ENCODE measurements at places on chromosomes 2 and 18. TPM values are rescaled to one million over a fixed set of nuclear protein-coding genes. Genes with fewer than 3 reads are reported as not detected.

DNA sequence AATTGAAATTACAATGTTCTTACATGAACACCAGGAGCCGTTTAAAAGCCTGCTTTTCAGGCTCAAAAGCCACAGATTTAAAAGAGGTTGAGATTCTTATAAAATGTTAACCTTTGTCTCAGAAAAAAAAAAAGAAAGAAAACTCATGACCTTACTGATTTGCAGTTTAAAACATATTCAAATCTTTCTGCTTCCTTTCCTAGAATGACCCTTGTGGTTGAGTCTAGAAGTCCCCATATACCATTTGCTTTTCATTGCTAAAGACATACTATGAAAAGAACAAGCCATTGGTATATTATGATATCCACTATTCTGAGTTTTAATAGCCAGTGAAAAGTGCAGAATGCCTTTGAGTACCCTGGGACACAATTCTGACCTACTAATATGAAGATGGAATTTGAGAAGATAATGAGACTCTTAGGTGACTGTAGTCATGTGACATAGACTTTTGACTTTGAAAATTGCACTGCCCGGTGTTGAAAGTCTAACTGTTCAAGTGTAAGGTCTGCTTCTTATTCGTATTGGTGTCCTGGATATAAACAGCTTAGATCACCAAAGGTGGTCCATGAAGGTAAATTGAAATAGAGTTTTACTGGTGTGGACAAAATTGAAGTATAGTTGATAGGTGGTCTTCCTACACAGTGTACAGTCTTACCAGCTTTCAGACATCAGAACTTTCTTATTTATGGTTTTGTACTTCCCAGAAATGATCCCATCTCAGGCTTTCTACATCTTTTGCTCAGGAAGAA, 117.0 kb downstream of the DOCK10 start:
- no peak for DNase-seq

NAT8 gene
- not detected for total RNA-seq

SETBP1 gene
- total RNA-seq = 46.7 TPM

OBSL1 gene
- total RNA-seq = 43.5 TPM

- DNase-seq = no peak
Observed at GRCh38 chr18:7885865-7886264, 318.7 kb downstream of the PTPRM start.

- DNase-seq = no peak
Observed at GRCh38 chr2:100359576-100359975, 37.3 kb upstream of the LONRF2 start.

GRCh38 chr18:49029628-49030027, 78.9 kb upstream of the SMAD7 start:
- DNase-seq = no peak

ASTL gene
- 0.85 TPM for total RNA-seq

NDC80 gene
- 33.0 TPM for total RNA-seq

TUBB8B gene
- not detected for total RNA-seq

- no peak for DNase-seq
Observed at GRCh38 chr18:40197711-40198110, 1757.3 kb upstream of the PIK3C3 start.

- no peak for DNase-seq
Observed at GRCh38 chr2:238921259-238921658, 73.4 kb downstream of the TWIST2 start.

DNA sequence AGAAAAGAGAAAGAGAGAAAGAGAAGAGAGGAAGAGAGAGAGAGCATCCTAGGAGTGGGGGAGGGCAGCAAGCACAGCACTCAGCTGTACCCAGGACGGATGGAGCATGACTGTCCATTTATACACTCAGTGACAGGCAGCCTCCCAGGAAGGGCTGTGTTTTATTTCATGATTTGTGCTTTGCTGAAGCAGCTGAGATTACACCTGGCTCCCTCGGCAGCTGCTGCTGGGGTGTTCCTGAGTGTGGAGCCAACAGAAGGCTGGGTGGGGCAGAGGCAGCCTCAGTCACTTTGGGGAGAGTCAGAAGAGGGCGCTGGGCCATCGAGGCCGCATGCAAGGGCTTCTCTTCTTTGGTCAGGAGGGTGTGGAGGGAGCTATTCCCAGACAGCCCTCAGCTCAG, 47.8 kb upstream of the TEX51 start:
- DNase-seq = no peak

LRATD1 gene
- total RNA-seq = 15.4 TPM

PSMA8 gene
- not detected for total RNA-seq

GRCh38 chr2:138726681-138727080, 53.5 kb downstream of the NXPH2 start:
- no peak for DNase-seq

GRCh38 chr2:200751786-200752185, 59.9 kb upstream of the BZW1 start:
- DNase-seq = no peak

SLC40A1 gene
- total RNA-seq = 151 TPM

BCL2 gene
- total RNA-seq = 53.9 TPM

BBS5 gene
- 13.8 TPM for total RNA-seq

- no peak for DNase-seq
Observed at GRCh38 chr2:189143925-189144324, 35.6 kb downstream of the COL5A2 start.

GPR55 gene
- 0.05 TPM for total RNA-seq

DNA sequence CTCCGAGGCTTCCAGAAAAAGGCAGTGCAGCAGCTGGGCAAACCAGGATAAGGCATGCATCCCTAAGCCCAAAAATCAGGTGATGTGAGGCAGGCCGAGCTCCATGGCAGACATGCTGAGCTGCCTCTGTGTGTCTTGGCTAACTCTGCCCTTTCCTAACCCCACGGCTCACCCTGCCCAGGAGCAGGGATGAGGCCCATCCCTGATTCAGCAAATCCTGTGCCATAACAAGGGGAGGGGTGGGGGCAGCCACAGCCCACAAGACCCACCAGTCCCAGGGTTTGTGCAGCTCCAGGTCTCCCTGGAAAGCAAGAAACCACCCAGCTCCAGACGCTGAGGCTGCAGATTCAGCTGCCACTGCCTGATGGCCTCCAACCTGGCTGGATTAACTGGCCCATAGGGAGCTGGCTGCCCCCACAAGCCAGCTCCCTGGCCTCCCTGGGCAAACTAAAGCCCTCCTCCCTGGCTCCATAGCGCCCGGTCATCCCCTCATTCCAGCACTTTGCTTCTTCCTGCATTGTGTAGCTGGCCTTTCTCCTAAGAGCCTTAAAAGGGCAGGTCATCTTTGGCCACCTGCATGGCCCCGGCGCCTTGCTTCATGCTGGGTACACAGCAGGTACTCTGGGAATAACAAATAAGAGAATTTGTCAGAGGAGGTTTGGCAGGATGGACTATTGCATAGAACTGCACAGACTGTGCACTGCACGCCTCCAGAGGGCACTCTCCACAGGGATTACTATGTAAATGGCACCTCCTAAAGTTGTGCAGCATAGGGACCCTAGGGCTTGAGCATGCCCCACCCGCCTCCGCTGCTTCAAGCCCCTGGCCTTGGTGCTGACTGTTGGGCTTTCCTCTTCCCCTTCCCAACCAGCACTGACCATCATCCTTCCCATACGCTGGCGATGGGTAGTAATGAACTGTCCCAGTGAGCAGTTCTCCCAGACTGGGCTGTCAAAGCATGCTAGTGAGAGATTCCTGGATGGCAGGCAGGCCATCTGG, 10.7 kb downstream of the STEAP3 start:
- no peak for DNase-seq

DNA sequence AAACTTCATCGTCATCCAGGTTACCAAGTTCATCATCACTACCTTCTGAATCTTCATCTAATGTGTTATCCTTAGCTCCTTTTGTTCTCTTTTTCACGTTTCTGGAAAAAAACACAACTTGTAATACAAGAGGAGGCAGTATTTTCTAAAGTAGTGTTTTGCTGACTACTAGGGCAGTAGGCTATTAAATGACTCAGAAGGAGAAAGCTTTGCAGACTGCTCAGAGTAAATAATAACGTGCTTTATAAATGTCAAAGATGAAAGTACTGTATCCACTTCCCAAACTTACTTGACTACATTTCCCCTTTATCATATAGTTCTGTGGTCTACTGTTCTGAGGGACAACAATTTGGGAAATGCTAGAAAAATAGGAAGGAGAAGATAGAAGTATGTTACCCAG, 15.6 kb downstream of the CEBPZOS start:
- DNase-seq = no peak

DNA sequence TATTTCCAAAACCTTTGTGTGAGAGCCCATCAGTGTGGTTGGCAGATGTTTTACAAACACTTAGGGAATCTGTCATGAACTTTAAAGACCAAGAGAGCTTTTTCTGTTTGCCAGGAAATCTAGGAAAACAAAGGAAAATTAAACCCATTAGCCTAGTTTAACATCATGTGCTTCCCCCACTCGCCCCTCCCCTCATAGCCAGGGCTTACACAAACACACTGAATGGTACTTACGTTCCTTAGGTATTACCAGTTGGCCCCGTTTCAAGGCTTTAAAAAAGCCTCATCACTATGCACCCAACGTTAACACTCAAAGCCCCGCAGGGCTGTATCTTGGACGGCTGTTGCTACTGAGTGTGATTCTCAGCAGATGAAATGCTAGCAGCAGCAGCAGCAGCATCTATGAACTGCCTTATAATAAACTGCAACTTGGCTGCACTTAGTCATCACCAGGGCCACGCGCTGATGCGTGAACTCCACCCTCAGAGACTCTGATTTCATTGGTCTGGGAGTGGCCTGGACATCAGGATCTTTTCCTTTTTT, 20.1 kb upstream of the TTC39C start:
- no peak for DNase-seq

DNA sequence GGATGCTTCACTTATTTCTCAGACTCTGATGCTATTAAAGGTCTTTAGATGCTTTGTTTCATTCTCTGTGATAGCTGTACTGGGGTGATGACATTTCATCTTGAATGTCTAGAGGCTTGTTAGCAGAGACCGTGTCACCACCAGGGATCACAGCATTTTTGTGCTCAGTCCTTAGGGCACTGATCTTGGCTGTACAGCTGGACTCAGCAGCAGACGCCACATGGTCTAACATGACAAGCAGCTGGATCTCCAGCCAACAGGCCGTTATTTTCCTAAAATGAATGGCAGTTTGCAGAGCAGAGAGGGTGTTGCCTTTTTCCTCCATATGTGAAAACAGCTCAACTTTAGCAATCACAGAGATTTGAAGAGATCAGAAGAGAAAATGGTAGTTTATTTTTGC, 491.8 kb downstream of the CDH2 start:
- no peak for DNase-seq

GRCh38 chr2:56754066-56754615, 570.4 kb downstream of the CCDC85A start:
- DNase-seq = no peak

DNA sequence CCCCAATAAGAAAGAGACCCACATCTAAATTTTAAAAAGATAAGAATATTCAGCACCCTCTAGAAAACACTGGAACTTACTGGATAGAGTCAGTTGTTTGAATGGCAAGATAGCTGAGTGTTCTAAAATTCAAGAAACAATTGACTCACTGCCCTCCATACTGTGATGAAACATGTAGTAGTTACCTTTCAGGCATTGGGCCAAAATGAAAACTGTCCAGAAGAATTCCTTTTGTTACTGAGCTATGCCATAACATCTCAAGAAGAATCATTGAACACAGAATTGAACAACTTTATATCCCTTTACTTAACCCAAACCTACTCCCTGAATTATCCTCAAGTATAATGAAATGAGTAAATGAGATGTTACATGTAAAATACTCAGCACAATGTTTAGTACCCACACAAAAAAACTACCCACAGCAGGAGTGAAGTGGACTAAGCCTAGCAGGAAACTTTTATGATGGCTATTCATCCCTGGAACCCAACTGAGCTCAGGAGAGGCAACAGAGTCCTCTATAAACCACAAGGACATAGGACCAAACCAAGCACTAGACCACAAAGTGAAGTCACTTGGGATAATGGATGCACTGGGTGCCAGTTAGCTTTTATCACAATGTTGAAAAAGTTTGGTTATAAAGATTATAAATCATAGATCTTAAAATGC, 32.7 kb downstream of the RBM43 start:
- DNase-seq = no peak

ST6GAL2 gene
- total RNA-seq = 53.2 TPM

- DNase-seq = no peak
Observed at GRCh38 chr2:239294571-239295054, 106.2 kb downstream of the HDAC4 start.

- DNase-seq = no peak
Observed at GRCh38 chr18:23203891-23204432, 68.7 kb downstream of the CABLES1 start.

SNORC gene
- 0.48 TPM for total RNA-seq

FEV gene
- total RNA-seq = not detected

DNA sequence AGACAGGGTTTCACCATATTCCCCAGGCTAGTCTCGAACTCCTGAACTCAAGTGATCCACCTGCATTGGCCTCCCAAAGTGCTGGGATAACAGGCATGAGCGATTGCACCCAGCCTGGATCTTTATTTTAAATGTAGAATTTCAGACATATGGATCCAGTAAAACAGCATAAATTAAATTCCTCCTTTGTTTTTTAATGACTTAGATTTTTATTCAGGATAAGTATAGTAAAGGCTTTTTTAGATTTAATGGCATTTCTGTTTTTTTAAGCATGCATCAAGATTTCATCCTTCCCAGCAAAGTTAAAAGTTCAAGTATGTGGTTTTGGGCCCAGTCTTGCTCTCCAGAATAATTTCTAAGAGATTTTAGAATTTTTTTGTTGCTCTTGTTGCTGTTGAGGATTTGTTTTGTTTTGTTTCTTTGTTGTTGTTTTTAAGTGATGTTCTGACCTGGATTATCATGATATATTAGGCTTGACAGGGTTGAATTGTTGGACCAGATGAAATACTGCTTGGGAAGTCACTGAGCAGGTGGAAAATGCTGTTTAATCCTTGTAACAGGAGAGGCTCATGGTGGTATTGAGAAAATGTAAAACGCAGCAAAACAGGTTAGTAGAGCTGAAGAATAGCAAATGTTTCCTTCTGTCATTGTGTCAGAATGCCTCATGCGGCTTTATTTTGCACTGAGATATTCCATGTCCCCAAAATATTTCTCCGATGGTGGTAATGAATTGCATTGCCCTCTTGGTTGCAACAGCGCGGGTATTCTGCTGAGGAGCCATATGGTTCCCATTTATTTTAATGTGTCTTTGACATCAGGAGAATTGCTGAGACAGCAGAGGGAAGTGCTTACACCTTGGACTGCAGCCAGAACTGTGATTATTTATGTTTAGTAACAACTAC, 147.9 kb downstream of the GALNT3 start:
- DNase-seq = no peak

DNA sequence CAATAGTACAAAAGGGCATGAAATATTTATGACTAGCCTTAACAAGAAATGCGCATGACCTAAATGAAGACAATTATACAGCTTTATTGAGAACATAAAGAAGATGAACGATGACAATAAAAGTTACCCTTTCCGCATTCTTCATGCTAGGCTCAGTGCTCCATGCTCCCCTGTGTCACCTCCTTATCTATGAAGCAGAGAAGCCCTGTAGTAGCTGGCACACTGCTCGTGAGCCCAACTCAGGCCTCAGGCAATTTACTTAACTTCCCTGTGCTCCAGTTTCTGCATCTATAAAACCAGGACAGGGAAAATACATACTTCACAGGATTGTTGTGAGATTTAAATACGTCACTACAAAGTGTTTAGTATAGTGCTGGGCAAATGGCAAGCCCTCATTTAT, 34.5 kb upstream of the NABP1 start:
- no peak for DNase-seq

DNAJC5G gene
- 0.42 TPM for total RNA-seq

IL36G gene
- not detected for total RNA-seq

- no peak for DNase-seq
Observed at GRCh38 chr2:29601872-29602271, 319.5 kb downstream of the ALK start.

- DNase-seq = no peak
Observed at GRCh38 chr2:82412021-82412420, 2047.1 kb downstream of the SUCLG1 start.

Data from urinary bladder (tissue), 4 donors.